ENCODE measurements at places on chromosomes 12 and 14.

DNA sequence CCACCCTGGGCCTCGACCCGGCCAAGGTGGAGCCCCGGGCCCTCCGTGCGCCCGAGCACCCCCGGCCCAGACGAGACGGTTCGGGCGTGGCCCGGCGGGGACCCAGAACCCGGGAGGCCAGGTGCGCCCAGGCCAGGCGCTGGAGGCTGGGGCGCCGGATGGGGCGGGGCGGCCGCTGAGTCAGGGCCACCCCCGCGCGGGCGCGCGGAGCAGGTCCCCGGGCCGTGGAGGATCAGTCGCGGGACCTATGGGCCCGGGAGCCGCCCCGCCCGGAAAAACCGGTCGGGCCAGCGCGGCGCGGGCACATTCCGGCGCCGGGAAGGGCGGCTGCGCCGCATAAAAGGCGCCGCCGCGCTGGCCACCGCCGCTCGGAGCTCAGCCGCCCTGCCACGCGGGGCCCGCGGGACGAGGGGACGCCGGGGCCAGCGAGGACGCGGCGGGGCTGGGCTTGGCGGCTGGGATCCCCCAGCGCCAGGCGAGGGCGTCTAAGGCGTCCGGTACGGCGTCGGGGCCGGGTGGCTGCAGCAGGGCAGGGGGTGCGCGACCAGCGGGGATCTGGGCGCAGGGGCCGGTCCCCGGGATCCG, 21.5 kb upstream of the KIF26A start:
- no peak for DNase-seq

GRCh38 chr14:67986131-67986841, 166.7 kb downstream of the RAD51B start:
- no peak for DNase-seq

DNA sequence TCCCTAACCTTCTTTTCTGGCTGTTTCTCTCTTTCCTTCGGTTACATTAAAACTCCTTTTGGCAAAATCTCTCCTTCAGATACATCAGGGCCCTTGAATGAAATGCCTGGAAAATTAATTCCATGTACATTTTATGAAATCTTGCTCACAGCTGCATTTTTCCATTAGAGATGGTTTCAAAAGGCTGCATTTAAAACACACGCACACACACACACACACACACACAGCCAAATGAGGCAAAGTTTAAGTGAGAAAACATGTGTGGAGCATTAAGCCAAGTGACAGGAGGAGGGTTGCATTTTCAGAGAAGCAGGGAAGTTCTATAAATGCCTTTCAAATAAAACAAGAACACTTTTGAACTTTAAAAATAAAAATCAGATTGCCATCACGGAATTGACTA, 216.4 kb downstream of the LRIG3 start:
- DNase-seq: no peak

DNA sequence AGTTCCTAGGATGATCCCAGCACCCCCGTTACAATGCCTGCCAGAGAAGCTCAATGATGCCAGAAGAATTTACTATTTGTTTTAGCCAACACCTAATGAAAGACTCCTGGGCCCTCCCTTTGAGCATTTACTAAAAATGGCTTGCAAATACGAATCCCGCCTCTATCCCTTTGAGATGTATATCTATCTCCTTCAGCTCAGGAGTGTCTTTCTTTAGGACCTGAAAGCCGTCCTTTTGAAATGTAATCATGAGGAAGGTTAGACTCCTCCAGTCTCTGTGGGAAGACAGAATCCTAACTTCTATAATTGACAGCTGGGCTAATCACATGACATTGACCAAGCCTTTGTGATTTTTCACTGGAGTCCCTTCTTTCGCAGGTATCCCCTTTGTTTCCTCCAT, 19.2 kb upstream of the DYNC1H1 start:
- no peak for DNase-seq

- DNase-seq: no peak
Measured at GRCh38 chr14:88289234-88289633, 33.8 kb downstream of the KCNK10 start.

DNA sequence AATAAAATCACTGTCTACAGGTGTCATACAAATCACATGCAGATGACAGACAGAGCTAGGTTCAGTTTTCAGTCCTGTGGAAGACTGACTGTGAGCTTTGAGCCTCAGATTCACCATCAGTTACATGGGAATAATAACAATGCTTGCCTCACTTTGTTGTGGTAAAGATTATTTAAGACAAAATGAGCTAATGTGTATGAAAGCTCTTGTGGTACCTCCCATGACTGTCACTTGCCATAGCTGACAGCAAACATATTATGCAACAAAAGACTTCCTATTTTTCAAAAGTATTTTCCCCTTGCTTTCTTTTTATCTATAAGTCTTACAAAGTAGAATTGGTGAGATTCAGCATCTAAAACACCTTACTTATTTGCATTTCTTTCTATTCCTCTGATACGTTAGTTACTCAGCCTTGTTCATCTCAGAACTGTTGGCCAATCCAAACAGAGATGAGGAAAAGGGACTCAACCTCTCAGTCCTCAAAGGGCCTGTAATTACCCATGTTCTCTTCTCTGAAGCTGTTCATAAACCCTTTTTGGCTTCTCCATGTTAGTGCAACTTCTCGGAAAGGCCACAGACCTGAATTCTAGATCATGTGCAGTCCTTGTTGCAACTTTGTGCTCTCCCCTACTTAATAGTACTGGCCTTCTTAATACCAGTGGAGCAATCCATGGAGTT, 8.8 kb upstream of the DDHD1 start:
- DNase-seq: no peak

DNA sequence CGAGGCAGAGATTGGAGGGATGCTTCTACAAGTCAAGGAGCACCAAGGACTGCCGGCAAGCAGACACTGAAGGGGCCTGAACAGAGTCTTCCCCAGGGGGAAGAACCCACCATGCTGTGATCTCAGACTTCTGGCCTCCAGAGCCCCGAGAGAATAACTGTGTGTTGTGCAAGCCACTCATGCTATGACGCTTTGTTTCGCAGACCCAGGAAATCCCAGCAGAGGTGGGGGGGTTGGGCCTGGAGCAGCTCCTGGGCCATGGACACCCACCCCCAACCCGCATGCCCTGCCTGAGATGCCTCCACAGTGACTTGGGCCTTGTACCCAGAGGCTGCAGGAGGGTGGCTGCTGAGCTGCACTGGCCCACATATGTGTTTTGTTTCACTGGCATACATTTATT, 31.2 kb downstream of the ARL6IP4 start:
- DNase-seq: no peak

- no peak for DNase-seq
Measured at GRCh38 chr12:75766263-75767160, 255.1 kb upstream of the KRR1 start.

DNA sequence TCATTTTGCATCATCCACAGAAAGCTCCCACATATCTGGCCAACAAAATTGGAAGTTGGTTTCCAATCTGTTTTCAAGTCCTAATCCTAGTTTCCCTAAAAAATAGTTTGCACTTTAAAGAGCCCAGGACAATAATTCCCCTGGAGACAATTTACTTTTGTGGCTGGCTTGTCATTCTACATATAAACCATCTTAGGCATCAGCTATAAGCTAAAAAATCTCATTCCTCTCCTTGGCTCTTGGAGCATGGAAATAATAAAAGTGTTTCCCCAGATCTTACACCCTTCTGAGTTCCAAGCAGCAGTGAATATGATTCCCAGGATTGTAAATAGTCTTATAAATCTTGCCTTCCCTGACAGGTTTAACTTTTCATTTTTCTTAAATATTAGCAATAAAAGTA, 89.1 kb upstream of the NUDT4 start:
- no peak for DNase-seq
